IPS DF 19.7 (cell line): ENCODE measurements at places on chromosomes 13 and 19.

- no peak for DNase-seq
Measured at GRCh38 chr13:30192320-30193093, 114.8 kb downstream of the KATNAL1 start.

DNA sequence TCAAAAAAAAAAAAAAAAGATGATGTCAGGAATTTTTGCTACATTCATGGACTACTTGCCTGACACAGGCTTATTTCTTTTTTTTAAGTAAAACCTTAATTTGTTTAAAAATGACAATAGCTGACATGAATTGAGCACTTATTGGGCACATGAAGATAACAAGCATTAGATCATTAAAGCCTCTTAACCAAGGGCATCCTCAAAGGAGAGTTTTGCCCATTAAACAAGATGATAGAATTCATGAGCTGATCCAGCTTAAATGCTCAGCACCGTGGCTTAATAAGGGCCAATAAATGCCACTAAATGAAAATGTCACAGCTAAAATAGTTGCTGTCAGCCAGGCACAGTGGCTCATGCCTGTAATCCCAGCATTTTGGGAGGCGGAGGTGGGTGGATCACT is 19.3 kb downstream of the FBXO17 start:
- no peak for DNase-seq

DNA sequence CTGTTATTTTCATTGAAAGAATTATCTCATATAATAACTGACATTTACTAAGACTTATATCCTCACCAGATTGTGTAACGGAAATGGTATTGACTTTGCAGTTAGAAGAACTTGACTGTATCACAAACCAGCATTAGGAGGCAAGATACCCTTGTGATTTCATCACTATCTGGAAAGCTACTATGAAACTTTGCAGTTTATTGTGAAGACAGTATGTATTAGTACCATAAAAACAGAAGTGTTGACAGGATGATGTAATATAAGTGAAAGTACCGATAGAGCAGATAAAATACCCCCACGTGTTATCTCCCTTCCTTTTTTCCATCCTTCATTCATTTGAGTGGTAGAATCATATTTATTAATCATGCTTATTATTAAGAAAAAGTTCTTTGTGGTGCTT is 365.7 kb upstream of the KLHL1 start:
- DNase-seq: no peak

DNA sequence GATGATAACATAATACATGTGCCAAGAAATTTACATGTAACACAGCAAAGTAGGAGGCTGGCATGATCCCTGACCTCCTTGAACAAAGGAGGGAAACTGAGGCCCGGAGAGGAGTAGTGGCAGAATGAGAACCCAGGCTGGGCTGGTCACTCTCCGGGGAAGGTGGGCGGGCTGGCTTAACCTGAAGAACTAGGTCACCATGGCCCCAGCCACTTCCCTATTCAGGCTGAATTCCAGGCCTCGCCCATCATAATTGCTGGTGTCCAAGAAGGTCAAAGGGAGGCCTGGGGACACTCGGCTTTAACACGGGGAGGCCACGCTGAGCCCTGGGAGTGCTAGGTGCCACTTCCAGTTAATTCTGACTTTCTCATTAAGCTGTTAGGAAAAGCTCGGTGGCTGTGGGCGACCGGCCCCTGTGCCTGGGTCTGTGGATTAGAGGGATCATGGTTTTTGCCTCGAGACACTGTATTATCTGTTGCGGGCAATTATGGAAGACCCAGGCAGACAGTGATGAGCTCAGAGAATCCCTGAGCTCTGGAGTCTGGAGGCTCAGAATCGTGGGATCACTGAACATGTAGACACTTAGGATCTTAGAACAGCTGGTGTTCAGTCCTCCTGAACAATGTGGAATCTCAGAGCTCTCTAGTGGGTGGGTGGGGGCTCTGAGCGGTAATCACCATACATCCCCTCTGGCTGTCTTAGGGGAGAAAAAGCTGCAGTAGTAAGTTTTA is 5.0 kb upstream of the TINCR start:
- no peak for DNase-seq

GRCh38 chr13:108427355-108427754 is 157.8 kb downstream of the TNFSF13B start:
- DNase-seq: no peak

- DNase-seq: no peak
Measured at GRCh38 chr13:42283574-42283973, 11.6 kb downstream of the AKAP11 start.

GRCh38 chr13:101868585-101869469 is 416.4 kb downstream of the ITGBL1 start:
- no peak for DNase-seq

DNA sequence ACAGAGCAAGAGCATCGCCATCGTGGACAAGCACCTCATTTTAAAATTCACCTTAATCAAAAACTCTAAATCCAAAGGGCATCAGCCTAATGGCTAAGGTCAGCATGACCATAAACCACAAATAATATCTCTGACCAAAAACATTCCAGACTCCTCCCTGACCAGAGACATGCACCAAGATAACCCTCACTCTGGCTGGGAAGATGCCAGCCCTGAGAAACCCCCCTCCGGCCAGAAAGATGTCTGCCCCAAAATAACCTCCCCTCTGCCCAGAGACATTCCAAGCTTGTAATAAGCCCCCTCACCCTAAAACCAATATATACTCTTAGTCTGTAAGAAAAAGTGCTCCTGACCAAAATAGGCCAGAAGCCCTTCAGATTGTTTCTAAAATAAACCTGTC is 61.7 kb downstream of the ZNF44 start:
- DNase-seq: no peak

- DNase-seq: no peak
Measured at GRCh38 chr13:30120133-30120822, 187.1 kb downstream of the KATNAL1 start.

DNA sequence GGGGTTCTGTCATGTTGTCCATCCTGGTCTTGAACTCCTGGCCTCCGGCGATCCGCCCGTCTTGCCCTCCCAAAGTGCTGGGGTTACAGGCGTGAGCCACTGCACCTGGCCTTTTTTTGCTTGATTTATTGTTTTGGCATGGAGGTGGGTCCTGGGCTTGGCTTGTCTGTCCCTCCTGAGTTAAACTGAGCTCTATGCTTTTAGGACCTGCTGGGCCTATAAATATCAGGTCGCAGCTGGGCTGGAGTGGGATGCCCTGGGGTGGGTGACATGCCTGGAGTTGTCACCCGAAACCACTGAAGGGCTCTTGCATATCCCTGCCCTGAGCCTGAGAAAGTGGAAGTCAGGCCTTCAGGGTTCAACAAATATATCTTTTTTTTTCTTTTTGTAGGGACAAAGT is 5.5 kb downstream of the ARRDC5 start:
- DNase-seq: no peak

DNA sequence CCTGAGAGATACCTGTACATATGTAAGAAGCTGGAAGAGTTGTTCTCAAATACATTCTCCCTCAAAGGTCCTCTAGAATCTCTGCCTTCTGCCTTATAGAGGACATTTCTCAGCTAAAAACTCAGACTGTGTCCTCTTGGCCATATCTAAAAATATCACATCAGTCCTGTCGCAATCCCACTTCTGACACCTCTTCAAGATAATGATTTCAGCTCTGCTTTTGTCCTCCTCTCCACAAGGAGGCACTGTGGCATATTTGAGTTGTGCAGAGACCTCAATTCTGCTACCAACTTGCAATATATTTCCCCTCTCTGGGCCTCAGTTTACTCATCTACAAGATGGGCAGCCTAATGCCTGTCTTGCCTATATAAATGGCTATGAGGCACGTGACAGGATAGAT is 16.6 kb downstream of the ADAMTS10 start:
- DNase-seq: no peak

DNA sequence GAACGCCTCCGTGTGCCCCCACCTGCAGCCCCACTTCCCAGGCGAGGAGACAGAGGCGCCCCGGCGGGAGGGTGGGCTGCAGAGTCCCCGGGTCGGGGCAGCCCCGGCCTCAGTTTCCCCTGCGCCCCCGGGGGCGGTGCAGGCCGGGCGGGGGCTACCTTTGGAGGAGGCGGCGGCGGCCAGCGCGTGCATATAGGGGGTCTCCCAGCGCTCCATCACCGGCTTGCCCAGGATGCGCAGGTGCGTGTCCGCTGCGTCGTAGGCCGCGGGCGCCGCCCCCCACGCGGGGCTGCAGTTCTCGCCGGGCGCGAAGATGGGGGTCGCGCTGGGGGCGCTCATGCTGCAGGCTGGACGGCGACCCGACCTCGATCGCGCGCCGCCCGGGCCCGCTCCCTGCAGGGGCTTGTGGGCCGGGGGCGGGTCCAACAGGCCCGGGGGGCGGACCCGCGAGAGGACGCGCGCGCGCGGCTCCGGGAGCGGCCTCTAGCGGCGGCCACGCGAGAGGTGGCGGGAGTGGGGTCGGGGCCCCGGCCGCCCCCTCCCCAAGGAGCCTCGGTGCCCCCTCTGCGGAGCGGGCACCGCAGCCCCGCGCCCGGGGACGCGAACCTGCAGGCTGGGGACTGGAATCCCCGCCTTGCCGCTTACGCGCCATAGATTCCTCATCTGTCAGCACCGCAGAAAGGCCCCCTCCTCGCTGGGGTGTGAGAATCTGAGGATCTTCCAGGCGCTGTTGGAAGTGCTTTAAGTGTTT is at the start of gene GAMT:
GAMT (minus strand) TSS at position 405 of the 751 bp plus-strand sequence; CDS start at position 339, 66 bp downstream.
- no peak for DNase-seq

GRCh38 chr13:42807866-42808265 is 26.5 kb downstream of the FAM216B start:
- DNase-seq: no peak

- no peak for DNase-seq
Measured at GRCh38 chr13:53110614-53111013, 82.0 kb downstream of the OLFM4 start.
